ENCODE measurements at places on chromosomes 7 and 10. TPM values are rescaled to one million over a fixed set of nuclear protein-coding genes. Genes with fewer than 3 reads are reported as not detected.

DNA sequence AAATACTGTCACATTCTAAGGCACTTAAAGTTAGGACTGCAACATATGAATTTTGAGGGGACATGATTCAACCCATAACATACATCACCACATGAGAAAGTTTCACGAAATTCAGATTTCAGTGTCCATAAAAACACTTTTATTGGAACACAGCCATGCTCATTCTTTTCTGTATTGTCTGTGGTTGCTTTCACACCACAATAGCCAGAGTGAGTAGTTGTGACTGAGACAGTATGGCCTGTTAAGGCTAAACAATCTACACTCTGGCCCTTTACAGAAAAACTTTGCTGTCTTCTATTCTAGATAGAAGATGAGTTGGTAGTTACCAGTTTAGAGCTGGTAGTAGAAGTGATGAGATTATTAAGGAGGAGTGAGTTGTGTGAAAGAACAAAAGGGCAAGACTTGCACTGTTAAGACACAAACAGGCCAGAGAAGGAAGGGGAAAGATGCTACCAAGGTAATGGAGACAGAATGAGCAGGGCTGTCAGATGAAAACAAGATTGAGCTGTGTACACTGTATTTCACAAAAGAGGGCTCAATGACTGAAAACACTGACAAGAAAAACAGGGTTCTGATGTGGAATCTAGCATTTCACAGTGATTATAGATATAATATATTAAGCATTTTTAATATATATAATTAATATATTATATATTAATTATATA lies 108.6 kb downstream of the PPP1R3A start:
- DNase-seq: no peak

Gene LAMB4
- total RNA-seq: 1.1 TPM

Gene C10orf71
- total RNA-seq: not detected

Gene SPDYE18
- not detected for total RNA-seq
